ENCODE measurements at places on chromosomes 13 and 19. TPM values are rescaled to one million over a fixed set of nuclear protein-coding genes. Genes with fewer than 3 reads are reported as not detected.

Gene PRTN3
- total RNA-seq, result 0.62 TPM

Gene KDM4B
- total RNA-seq, result 27.6 TPM

Gene REXO1
- 16.7 TPM for total RNA-seq

Gene KIR2DL1
- total RNA-seq, result not detected

Gene USHBP1
- 4.7 TPM for total RNA-seq

Gene CAPS
- 2.7 TPM for total RNA-seq

Gene MYADM
- 211 TPM for total RNA-seq

Gene ACER1
- not detected for total RNA-seq

Gene ZNF442
- 4.3 TPM for total RNA-seq

Gene LPAR6
- total RNA-seq, result 12.5 TPM

Gene DMKN
- total RNA-seq, result 4.2 TPM

Gene LILRB3
- 2.7 TPM for total RNA-seq

Gene ZIC2
- not detected for total RNA-seq

Gene TINCR
- total RNA-seq, result 0.16 TPM

Gene CDK8
- 12.4 TPM for total RNA-seq

Gene PGPEP1
- total RNA-seq, result 45.5 TPM

Gene NLRP5
- total RNA-seq, result not detected

Gene FCAR
- total RNA-seq, result 0.70 TPM

Gene PIK3R2
- 28.3 TPM for total RNA-seq

Gene PLPPR3
- total RNA-seq, result not detected

Gene NOP53
- total RNA-seq, result 136 TPM

Gene BICRA
- total RNA-seq, result 9.3 TPM

Gene GPC6
- 1.4 TPM for total RNA-seq

Gene MEF2B
- 0.67 TPM for total RNA-seq

Gene IL11
- total RNA-seq, result not detected

Gene SSC5D
- total RNA-seq, result 7.7 TPM

Gene CEACAM3
- 0.97 TPM for total RNA-seq

Gene WDR18
- total RNA-seq, result 17.6 TPM

All from cardiac septum (tissue), 1 donor.